ENCODE measurements at places on chromosomes 6 and 20.

DNA sequence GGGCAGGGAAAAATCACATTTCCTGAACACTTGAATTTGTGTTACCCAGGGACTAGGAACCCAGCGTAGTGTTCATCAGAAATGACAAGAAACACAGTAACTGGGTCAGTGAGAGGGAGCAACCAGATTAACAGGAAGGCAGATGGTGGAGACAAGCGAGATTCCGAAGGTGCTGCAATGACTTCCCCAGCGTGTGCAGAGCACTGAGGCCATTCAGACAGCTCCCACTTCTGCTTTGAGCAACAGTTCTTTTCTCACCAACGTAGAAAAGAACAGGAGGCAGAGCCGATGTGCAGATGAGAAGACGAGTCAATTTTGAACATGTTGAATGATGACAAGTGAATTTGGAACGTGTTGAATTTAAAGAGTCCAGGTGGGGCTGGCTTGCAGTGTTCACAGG lies 63.1 kb upstream of the IFNGR1 start:
- no peak for DNase-seq

DNA sequence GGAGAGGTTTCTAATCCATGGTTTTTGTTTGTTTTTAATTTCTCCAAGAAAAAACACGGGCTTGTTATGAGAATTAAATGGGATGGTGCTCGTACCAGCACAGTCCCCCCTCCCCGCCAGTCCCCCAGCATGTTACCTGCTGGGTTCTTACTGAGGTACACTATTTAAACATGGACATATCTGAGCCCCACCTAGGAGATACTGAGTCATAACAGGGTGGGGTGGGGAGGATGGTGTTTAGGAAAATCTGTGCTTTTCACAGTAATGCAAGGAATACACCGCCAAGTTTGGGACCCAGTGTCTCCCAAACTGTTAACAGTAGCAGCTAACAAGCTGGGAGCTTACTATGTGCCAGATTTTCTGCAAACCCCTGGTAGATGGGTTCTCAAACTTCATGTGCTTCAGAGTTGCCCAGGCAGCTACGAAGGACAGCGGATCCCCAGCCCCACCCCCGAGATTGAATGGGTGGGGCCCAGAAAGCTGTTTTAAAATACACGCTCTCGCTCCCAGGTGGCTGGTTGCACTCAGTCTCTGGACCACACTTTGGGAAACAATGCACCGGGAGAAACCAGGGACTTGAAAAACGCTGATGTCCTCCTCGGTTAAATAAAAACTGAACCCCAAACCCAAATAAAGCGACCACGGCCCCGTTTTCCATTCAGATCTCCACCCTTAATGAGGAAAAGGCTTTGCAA lies 995 bp downstream of the ZFP64 start:
- peak; percentile 56 for DNase-seq

DNA sequence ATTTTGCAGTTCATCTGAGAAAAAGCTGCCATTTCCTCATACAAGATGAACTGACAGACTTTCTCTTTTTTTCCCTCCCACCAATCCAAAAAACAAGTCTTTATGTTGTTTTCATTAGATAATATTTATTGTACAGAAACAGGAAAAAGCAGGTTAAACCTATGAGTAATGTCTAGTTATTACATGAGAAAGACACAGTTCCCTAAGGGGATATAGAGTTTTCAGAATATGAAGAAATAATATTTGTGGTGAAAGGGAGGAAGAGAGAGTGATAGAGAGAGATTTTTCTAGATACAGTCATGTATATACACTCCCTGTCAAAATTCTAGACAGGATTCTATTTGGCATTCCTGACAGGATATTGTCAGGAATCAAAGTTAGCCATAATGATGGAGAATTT lies 392.4 kb downstream of the BMP2 start:
- no peak for DNase-seq

GRCh38 chr6:157392927-157393668 lies 12.1 kb downstream of the ZDHHC14 start:
- DNase-seq: no peak

- no peak for DNase-seq
These were observed 220.7 kb upstream of the CITED2 start for GRCh38 chr6:139595183-139595582.

GRCh38 chr6:110055387-110055735 lies 77.2 kb downstream of the GPR6 start:
- no peak for DNase-seq
